GM06990 (cell line): ENCODE measurements at places on chromosomes 3 and 15.

DNA sequence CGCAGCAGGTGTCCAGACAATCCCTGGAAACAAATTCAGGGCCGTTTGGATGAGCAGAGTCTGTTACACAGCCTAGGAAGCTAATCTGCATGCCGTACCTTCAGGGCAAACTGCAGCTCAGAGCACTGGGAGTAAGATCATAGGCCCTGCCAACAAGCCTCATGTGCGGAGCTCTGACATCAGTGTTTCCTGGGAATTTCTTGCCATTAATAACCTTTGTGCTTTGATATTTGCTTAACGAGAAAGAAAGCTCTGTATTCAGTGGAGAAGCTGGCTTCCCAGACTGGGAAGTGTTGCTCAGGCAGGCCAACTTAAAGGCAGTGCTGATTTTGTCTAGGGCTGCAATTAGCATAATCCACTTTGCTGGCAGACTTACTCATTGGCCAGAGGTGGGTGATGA lies 116.1 kb upstream of the KLHL25 start:
- no peak for DNase-seq

DNA sequence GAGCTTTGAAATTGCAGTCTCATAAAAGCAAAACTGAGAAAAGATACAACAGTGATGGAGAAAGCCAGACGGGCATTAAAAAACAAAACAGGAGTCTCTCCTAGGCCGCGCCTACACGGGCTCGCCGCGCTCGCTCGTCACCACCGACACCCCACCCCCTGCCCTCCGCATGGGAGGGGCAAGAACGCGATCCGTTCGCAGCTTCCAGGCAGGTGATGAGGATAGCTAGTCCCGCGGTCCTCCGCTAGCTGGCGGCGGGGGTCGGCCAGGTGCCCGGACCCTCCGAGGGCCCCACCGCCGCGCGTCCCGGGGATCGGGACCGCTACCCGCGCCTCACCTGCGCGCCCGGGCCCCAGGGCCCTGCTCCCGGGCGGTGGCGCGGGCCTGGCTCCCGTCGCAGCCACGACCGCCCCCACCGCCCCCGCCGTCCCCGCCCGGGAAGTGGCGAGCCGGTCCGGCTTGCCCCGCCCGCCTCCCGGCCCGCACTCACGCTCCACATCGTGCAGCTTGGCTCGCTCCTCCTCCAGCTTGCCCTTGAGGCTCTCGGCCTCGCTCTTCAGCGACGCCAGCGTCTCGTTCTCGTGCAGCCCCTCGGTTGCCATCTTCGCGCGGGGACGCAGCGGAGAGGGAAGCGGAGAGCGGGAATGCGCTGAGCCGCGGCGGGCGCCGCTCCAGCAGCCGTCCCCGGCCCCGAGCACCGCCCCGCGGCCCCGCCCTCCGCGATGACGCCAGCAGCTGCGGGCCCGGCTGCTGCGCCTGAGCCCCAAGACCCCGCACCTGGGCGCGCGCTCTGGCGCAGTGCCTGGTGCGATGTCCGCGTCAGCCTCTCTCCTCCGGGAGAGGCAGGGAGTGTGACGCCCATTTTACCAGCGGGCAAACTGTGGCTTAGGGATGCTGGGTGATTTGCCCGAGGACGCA lies 11.7 kb downstream of the GNB5 start:
- peak; percentile 90 for DNase-seq

DNA sequence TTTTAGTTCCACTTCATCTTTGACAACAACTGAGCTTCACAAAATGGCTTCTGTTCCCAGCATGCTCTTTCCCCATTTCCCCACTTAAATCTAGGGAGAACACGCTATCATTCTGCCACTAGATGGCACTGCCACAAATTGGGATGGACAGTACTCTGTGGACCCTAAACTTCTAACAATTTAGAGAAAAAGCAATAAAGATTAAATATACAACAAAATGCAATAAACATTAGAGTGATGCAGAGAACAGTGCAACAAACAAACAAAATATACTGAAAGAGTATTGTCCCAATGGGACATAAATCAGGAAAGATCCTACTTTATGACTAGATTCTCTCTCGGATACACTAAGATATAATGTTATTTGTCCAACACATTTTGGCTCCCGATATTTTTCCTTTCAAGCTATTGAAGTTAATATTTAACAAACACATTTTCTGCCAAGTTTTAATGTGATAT lies 169.7 kb upstream of the TMCO5A start:
- no peak for DNase-seq

- DNase-seq = no peak
Observed at GRCh38 chr15:19944261-19944888, 597.2 kb downstream of the GOLGA6L6 start.

DNA sequence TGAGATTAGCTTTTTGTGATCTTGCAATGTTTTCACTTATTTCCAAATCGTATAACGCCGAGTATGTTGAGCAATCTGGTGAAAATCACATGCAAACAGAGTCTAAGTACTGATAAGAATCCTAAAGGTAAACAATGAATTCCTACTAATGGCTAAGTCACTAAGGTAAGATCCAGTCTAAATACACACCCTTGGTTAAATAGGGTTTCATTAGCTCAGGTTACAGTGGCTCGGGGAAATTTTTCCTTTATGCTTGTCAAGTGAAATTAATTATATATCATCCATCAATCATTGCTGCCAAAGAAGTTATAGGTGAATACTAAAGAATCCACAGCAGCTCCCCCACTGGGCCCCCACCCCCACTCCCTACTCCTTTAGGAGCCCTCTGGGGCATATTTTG lies 139.3 kb downstream of the SOX2 start:
- no peak for DNase-seq

DNA sequence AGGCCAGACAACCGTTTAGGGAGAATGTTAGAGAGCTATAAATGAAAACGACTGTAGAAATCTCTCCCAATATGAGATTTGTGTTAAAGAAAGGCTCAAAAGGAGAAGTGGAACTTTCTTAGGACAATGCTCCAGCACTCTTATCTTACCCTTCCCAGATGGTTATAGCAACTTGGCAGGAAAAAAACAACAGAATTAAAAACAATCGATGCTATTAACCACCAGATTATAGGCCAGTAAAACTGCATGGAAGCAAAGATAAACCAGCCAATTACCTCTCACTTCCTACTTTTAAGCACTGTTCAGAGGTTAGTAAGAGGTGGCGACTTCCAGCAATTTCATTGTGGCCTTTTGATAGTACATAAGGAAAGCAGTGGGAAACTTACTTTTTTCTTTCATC lies 72.9 kb downstream of the TMCC1 start:
- no peak for DNase-seq

GRCh38 chr15:58962662-58963565 lies 24.5 kb upstream of the RNF111 start:
- DNase-seq = no peak

- DNase-seq = no peak
Observed at GRCh38 chr3:170780955-170781354, 89.0 kb downstream of the RPL22L1 start.

GRCh38 chr3:25064681-25065080 lies 363.4 kb upstream of the RARB start:
- DNase-seq = no peak

DNA sequence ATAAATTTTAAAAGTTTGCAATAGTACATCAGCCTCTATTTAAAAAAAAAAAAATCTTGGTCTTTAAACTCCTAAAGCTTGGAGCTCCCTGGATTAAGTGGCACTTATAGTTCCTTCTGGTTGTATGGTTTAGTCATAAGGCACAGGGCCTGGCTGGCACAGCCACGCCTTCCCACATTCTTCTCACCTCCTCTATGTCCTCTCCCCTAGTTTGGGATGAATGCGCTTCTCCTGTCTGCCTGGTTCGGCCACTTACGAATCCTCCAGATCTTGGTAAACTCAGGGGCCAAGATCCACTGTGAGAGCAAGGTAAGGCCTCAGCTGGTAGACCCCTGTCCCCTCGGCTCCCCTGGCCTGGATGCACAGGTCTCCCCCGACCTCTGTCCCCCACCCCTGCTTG lies 10.0 kb downstream of the ANKDD1A start:
- DNase-seq = no peak

- DNase-seq = peak; percentile 44
Observed at GRCh38 chr15:76335307-76336253, 993 bp upstream of the ISL2 start.

- no peak for DNase-seq
Observed at GRCh38 chr3:45026038-45026437, at the start of gene CLEC3B. Gene CLEC3B (plus strand): TSS chr3:45026303. CDS start chr3:45026363, 60 bp downstream.

- DNase-seq = no peak
Observed at GRCh38 chr3:77595371-77595870, 555.5 kb downstream of the ROBO2 start.

- no peak for DNase-seq
Observed at GRCh38 chr3:143978263-143978631, 6.6 kb downstream of the DIPK2A start.

DNA sequence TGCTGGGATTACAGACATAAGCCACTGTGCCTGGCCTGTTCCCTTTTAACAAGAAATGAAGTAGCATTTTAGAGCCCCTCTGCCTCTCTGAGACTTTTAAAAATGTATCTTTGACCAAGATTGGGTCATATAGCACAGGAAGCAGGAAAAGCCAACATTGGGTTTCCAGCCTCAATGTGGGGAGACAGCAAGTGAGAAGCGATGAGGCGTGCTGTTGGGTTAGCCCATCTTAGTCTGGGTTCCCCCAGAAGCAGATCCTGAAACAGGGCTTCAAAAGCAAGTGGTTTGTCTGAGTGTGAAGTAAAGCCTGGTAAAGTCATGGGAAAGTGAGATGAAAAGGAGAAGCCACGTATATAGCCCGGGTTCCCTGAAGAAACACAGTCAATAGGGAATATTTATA lies 48.2 kb downstream of the SV2B start:
- DNase-seq = no peak

DNA sequence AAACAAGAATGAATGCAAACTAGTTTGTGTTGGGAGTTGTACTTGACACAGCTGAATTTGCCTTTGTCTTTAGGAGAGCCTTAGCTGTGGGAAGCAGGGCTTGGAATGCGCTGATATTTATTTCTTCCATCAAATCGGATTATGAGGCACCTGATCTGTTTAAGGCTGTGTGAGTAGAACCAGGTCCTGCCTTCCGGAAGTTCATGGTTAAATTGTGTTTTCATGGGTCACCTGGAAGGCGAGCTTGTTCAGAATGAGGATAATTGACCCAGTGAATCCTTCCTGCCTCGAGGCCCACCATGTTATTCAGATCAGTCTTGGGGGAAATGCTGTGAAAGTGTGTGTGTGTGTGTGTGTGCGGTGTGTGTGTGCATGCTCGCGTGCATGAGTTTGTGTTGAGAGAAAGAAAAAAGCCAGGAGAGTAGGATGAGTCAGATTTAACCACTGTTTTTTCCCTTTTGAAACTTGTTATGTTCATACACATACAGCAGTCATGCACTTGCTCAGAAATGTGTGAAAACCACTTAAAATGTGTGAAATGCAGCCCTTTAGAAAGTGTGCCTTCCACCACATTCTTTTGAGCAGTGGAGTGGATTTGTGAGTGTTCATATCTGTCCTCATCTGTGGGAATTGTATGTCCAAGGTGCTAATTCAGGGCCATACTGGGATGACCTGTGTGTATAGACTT lies 36.7 kb downstream of the SMAD3 start:
- DNase-seq = peak; percentile 80

DNA sequence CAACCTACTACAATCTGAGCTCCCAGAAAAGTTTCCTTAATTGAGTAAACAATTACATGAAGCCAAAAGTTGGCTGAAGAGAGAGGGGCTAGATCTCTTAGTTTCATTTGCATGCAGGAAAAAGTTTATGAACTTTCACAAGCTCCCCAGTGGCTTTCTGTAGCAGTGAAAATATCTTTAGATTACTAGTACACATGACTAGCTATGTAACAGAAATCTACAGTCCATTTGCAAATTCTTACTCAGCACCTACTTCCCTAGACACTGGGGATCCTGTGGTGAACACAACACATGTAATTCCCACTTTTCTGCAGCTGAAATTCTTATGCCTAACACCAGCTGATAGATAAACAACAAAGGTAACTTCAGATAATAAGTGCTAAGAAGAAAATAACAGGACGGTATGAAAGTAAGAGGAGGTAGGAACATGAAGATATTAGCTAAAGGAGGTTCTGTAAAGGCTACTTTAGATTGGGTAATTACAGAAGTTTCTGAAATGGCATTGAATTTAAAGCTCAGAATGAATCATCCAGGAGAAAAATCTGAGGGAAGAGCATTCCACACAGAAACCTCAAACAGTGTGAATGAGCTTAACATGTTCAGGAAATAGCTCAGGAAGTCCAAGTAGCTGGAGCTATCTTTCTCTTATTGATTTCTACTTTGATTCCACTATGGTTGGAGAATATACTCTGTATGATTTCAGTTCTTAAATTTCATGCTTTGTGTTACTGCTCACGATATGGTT lies 204.8 kb downstream of the MAGI1 start:
- peak; percentile 39 for DNase-seq
